ENCODE measurements at places on chromosomes 12 and 14. TPM values are rescaled to one million over a fixed set of nuclear protein-coding genes. Genes with fewer than 3 reads are reported as not detected.

The GPATCH2L gene
- total RNA-seq = 43.0 TPM

The FLRT2 gene
- total RNA-seq = not detected

The GOLGA5 gene
- 23.5 TPM for total RNA-seq

The ZC2HC1C gene
- 1.2 TPM for total RNA-seq

The CYP27B1 gene
- 6.6 TPM for total RNA-seq

The ART4 gene
- total RNA-seq = not detected

The ANO4 gene
- total RNA-seq = not detected

The ARHGAP9 gene
- 101 TPM for total RNA-seq

The PCK2 gene
- total RNA-seq = 115 TPM

The MANSC1 gene
- total RNA-seq = 2.5 TPM

The SLCO1B1 gene
- not detected for total RNA-seq

The AICDA gene
- total RNA-seq = not detected

The GMFB gene
- 37.3 TPM for total RNA-seq

GRCh38 chr12:53062977-53063707 lies 13.3 kb downstream of the TNS2 start:
- peak; percentile 3 for DNase-seq
- no peaks in the 10 kb centered on the region for H3K27me3 ChIP-seq
- no peak overlapping the region for H3K4me3 ChIP-seq
- H3K4me1 ChIP-seq = peaks cover 7% of the 10 kb centered on the region
- H3K27ac ChIP-seq = no peak overlapping the region

DNA sequence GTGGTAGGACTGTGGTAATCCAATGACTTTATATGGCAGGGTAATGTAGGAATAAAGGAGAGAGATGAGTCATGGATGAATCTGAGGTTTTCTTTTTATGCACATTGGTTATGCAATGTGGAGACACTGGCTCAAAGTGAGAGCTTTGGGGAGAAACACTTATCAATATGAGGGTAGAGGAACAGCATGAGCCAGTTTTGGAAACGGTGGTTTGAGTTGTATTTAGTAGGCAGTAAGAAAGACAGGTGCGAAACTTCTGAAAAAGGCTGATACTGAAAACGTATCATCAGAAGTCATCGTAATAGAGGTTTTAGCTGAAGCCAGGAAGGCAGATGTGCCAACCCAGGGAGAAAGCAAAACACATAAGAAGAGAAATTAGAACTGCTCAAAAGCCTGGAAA lies 854.8 kb upstream of the SEL1L start:
- no peak for DNase-seq
- no peaks in the 10 kb centered on the region for H3K27me3 ChIP-seq
- H3K4me3 ChIP-seq = no peak overlapping the region
- no peaks in the 10 kb centered on the region for H3K4me1 ChIP-seq
- no peak overlapping the region for H3K27ac ChIP-seq

DNA sequence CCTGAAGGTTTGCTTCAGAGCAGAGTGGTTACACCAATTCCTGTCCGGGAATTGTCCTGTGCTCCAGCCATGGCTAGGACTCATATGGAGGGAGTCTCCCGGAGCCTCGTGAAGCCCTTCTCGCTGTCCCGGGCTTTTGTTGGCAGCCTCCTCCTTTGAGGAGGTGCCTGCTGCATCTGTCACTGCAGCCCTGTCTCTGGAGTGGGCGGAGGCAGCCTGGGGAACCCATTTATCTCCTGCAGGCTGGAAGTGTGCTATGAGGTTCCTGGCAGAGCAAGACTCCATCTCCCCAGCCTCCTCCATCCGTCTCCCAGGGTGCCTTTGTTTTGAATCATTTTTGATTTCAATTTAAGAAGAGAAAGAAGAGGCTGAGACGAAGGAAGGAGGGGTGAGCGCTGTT lies 355.3 kb downstream of the GLT1D1 start:
- no peak for DNase-seq
- no peaks in the 10 kb centered on the region for H3K4me1 ChIP-seq
- H3K27me3 ChIP-seq = no peaks in the 10 kb centered on the region
- H3K36me3 ChIP-seq = no peaks in the 10 kb centered on the region

DNA sequence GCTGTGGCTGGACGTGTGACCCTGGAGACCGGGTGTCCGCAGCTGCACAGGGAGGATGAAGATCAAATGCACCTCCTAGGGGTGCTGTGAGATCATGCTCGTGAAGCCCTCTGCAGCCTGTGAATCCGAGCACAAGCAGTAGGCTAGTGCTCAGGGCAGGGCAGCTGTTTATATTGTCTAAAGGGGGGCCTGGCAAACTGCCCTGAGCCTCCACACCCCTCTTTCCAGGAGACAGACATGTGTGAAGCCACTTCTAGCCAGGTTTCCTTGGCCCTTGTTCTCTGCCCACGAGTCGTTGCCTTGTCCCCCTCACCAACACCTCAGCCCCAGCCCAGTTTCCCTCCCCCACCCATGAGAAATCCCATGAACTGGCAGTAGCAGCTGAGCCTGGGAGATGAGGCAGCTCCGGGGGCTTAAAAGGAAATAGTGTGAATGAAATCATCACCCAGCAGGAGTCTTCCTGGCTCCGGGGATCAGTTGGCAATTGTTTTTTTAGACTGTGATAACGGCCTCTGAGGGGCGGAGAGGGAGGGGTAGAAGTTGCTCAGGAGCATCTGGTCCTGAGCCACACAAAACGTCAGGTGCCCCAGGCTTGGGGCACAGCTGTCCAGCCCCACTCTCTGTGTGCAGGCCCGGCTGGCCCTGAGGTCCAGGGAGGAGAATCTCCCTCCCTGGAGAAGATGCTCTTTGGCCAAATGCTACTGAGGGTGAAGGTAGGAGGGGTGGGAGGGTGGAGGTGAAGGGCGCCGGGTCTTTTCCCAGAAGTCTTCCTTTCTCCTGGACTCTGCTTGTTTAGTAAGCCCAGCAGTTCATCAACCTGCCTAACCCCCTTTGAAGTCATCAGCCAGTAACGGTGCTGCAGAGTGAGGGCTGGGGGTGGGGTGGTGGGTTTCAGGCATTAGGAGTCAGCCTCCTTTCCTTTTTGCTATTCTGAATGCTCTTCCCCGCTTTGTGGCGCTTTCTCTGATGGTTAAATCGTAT lies 4.0 kb downstream of the FGF6 start:
- DNase-seq = no peak
- no peak overlapping the region for H3K27ac ChIP-seq
- no peak overlapping the region for H3K4me3 ChIP-seq
- H3K36me3 ChIP-seq = no peaks in the 10 kb centered on the region
- no peaks in the 10 kb centered on the region for H3K27me3 ChIP-seq

DNA sequence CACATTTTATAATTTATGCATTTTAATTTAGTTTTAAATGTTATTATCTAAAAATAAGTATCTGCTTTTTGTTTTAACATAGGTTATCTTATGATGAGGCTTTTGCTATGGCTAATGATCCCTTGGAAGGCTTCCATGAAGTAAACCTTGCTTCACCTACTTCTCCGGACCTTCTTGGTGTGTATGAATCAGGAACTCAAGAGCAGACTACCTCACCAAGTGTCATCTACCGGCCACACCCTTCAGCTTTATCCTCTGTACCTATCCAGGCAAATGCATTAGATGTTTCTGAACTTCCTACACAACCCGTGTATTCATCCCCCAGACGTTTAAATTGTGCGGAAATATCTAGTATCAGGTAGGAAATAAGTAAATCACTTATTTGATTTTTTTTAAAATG lies 16.6 kb downstream of the RAB3IP start:
- no peaks in the 10 kb centered on the region for H3K27me3 ChIP-seq
- H3K4me3 ChIP-seq = no peak overlapping the region
- no peak overlapping the region for H3K27ac ChIP-seq
- no peak for DNase-seq
- peaks cover 38% of the 10 kb centered on the region for H3K36me3 ChIP-seq

GRCh38 chr14:68599896-68600610 lies 192.8 kb downstream of the ZFP36L1 start:
- H3K36me3 ChIP-seq = no peaks in the 10 kb centered on the region
- no peak overlapping the region for H3K27ac ChIP-seq
- H3K4me1 ChIP-seq = no peaks in the 10 kb centered on the region

DNA sequence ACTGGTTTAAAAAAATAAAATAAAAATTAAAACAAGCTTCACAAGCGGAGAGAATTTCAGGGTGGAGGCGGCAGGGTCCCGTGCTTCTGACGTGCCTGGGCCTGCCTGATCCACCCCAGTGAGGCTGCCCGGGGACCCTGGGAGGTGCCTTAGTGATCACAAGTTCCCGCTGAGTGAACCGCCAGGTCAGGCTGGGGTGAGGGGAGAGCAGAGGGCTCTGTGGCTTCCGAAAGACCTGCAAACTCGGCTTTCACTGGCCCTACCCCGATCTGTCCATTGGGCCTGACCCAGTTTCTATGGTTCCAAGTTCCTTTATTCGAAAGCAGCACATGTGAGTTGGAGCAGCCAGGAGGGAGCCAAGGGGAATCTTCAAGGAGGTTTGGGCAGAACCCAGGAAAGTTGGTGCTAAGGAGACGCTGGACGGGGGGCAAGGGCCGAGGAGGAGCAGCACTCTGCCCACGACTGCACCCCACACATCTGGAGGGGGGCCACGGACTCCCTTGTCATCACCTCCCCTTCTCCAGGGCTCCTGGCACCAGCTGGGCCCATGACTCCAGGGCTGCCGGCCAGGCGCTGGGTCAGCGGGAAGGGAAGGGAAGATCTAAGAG lies 12.9 kb downstream of the MMP14 start:
- peaks cover 2% of the 10 kb centered on the region for H3K27me3 ChIP-seq
- H3K4me3 ChIP-seq = no peak overlapping the region
- H3K4me1 ChIP-seq = peaks cover 13% of the 10 kb centered on the region
- no peaks in the 10 kb centered on the region for H3K36me3 ChIP-seq
- no peak for DNase-seq

DNA sequence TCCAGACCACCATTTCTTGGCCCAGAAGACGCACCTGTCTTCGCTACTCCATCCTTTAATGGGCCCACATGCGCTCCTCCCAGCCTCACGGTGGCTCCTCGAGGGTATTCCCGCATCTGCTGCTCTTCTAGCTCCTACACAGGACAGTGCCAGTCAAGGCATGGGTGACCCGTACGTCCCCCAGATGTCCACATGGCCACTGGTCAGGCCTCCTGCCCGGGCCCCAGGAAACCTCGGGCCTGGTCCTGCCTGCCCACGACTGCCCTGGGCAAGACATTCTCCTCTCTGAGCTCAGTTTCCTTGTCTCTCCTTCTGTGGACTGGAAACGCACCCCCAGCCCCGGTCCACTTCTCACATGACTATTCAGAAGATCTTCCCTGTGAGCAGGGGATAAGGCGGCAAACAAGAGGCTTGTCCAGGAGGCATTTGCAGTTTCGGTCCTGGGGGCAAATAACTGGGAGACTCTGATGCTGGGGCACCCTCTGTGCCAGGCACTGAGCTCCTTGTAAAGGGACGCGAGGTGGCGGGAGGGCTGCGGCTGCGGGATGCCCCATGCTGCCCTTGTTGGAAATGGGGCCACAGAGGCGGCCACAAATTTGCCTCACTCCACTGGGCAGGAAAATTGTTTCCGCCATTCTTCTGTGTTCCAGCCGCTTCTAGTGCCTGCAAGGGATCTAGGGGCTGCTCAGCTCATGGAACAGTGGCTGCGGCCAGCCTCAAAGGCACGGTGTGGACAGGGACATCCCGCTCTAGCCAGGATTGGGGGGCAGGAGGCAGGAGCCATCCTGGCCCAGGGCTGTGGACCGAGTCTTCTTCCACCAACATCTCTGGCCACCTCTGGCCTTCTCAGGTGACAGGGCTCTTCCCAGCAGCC lies 6.8 kb upstream of the BEGAIN start:
- no peaks in the 10 kb centered on the region for H3K4me1 ChIP-seq
- peaks cover 19% of the 10 kb centered on the region for H3K27me3 ChIP-seq
- H3K27ac ChIP-seq = no peak overlapping the region
- DNase-seq = no peak
- H3K36me3 ChIP-seq = no peaks in the 10 kb centered on the region

- H3K4me3 ChIP-seq = no peak overlapping the region
- H3K27me3 ChIP-seq = no peaks in the 10 kb centered on the region
- no peak for DNase-seq
- peaks cover 4% of the 10 kb centered on the region for H3K36me3 ChIP-seq
- H3K4me1 ChIP-seq = peaks cover 25% of the 10 kb centered on the region
Measured at GRCh38 chr12:116233669-116234068, 43.8 kb downstream of the MED13L start.

- DNase-seq = no peak
- H3K4me3 ChIP-seq = no peak overlapping the region
- no peaks in the 10 kb centered on the region for H3K27me3 ChIP-seq
Measured at GRCh38 chr14:91339671-91340369, 77.8 kb downstream of the CCDC88C start.

DNA sequence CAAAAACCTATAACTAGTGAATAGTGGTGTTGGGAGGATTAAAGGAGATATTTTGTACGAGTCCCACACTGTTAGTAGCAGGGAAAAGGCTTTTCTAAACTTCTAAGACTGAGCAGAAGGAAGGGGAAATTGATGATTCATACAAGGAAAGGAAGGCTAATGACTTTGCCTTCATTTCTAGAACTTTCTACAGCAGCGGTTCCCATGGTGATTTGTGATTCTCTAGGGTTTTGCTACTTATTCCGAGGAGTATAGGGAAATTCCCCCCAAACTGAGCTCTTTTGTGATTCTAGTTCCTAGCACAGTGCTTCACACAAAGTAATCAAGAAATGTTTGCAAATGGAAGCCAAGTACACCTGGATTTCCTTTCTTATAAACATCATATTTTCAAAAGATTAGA lies 23.8 kb upstream of the PWP1 start:
- H3K4me3 ChIP-seq = no peak overlapping the region
- H3K4me1 ChIP-seq = peaks cover 20% of the 10 kb centered on the region
- peaks cover 1% of the 10 kb centered on the region for H3K36me3 ChIP-seq
- no peak overlapping the region for H3K27ac ChIP-seq
- no peak for DNase-seq

- H3K27ac ChIP-seq = no peak overlapping the region
- H3K4me1 ChIP-seq = no peaks in the 10 kb centered on the region
- no peak for DNase-seq
- H3K36me3 ChIP-seq = no peaks in the 10 kb centered on the region
- H3K27me3 ChIP-seq = no peaks in the 10 kb centered on the region
- no peak overlapping the region for H3K4me3 ChIP-seq
Measured at GRCh38 chr14:83714151-83714550, 1815.8 kb upstream of the FLRT2 start.

- H3K4me1 ChIP-seq = no peaks in the 10 kb centered on the region
- H3K27ac ChIP-seq = no peak overlapping the region
- H3K36me3 ChIP-seq = no peaks in the 10 kb centered on the region
- no peak overlapping the region for H3K4me3 ChIP-seq
- H3K27me3 ChIP-seq = no peaks in the 10 kb centered on the region
Measured at GRCh38 chr12:87439990-87440827, 589.0 kb downstream of the C12orf50 start.

DNA sequence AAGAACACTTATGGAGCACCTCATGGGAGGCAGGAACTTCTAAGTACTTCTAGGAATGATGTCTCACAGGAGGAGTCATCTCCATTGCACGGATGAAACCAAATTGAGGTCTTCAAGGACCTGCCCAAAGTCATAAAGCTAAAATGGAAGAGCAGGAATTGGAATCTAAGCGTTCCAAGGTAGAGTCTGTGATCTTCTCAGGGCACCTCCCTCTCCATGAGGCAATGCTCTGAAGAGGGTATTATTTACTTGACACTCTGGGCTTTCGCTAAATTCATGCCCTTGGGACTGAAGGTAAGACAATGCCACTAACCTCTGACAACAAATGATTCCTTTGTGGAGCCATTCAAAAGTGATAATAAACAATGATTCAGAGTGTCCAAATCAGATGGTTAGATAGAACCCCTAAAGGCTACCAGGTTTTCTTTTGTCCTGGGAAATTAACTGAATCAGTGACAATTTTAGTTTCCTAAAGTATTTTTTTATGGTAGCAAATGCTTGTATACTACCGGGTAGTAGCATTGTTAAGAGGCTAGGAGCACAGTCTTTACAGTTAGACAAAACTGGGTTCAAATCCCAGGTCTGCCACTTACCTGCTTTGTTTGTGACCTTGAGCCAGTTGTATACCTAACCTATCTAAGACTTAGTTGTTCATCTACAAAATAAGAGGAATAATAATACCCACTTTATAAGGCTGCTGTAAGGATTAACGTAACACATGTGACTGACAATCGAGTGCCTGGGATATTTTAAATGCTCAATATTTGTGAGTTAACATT lies 12.3 kb downstream of the HMGA2 start:
- no peaks in the 10 kb centered on the region for H3K36me3 ChIP-seq
- no peak for DNase-seq
- no peaks in the 10 kb centered on the region for H3K4me1 ChIP-seq

Data from activated CD4-positive, alpha-beta T cell treated with anti-CD3 and anti-CD28 coated beads for 36 hours (primary cell).